Heart right ventricle (tissue), 16 donors: ENCODE measurements at places on chromosomes 5 and 9.

- DNase-seq = no peak
Observed at GRCh38 chr9:79233542-79233941, 338.2 kb upstream of the TLE4 start.

DNA sequence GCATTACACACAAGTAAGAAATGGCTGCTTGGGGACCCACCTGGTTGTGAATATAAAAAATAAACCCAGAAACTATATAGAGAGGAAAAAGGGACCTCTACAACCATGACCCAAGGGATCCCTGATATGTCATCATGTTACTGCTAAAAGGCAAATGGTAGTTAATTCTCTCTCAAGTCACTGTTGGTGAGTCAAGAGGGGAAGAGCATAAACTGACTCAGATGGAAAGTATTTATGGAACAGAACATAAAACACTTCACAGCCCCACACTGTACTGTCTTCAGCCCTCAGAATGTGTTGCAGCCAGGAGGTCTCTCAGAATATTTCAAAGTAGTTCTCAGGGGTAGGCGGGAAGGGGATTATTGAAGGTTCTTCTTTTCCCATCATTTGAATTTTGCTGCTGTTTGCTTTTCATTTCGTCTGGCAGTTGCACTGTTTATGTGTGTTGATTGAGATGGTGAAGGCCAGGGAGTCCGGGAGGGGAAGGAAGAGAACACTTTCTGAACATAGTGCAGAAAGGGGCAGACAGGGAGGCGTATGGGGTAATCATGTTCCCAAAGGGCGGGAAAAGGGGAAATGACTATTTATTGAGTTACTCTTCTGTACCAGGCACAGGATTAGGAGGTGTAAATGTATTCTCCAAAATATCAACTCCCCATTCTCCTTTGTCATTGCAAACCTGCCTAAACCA is 85.5 kb downstream of the TEK start:
- no peak for DNase-seq

DNA sequence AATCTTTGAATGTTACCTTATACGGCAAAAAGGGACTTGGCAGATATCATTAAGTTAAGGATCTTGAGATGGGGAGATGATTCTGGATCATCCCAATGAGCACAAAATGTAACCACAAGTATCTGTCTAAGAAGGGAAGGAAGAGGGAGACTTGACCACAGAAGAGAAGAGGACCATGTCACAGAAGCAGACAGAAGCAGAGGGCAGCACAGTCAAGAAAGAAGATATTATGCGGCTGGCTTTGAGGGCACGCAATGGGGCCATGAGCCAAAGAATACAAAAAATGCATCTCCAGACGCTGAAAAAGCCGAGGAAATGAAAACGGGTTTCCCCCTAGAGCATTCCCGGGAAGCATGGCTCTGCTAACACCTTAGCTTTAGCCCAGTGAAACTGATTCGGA is 225.3 kb downstream of the NR2F1-AS1 start:
- DNase-seq = no peak

GRCh38 chr5:98763001-98763630 is 10.3 kb upstream of the RGMB start:
- no peak for DNase-seq

- no peak for DNase-seq
Observed at GRCh38 chr5:140827704-140828361, at the start of gene PCDHA6. Gene PCDHA6, plus strand, starts transcription at chr5:140827960. Its CDS starts 132 bp downstream, at chr5:140828092.

DNA sequence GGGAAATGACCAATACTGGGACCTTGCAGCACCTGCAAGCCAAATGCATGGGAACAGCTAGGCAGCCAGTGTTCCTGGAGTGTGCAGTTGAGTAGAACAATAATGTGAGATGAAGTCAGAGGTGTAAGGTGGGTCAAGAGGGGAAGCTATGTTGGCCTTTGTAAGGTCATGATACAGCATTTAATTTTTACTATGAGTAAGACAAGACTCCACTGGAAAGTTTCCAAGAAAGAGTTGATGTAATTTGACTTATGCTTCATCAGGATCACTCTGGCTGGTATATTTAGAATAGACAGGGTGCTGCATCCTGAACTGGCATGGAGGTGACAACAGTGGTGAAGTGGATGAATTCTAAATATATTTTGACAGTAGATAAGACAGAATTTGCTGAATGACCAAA is 744.8 kb downstream of the KCTD16 start:
- no peak for DNase-seq

DNA sequence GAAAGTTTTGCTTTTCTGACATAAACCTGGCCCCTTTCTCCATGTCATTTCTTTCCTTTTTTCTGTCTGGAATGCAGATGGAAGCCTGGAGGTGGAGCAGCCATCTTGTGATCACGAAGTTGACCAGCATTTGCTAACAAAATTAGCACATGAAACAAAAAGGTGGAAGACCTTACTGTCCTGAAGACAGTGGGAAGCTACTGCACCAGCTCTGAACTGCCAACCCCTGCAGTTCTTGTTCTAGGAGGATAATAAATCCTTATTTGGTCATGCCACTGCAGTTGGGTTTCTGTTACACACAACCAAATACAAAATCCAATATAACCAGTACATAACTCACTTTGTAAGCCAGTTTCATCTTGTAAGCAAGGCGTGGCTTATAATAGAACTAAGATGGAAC is 249.4 kb upstream of the TBCA start:
- no peak for DNase-seq

DNA sequence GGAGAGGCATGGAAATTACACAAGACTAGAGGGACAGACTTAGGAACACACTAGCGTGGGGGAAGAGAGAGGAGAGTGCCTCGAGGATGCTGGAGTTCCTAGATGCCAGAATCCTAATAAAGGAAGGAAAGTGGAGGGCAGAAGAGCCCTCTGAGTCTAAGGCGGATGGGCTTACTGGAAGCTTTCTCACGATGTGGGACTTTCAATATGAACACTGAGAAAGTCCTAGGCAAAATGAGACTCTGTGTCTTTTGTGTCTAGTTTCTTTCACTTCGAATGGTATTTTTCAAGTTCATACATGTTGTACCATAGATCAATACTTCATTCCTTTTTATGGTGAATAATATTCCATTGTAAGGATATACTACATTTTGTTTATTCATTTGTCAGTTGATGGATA is 239.4 kb downstream of the NSG2 start:
- no peak for DNase-seq

GRCh38 chr9:4890929-4891328 is 94.1 kb upstream of the JAK2 start:
- no peak for DNase-seq

DNA sequence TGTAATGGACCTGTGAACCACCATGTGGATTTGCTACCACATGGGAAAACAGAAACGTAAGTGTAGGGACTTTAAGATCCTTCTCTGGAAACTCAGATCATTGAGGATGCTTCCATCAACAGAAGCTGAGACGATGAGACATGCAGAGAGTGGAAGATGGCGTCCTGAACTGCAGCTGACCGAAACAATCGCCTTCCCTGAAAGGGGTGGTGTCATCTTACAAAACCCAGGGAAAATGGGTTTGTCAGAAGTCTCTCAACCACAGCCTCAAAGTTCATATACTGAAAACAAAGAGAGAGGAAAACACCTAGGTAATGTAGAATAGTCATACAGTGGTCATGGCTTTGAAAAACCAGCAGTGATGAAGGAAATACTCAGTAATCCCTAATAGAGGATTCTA is 6.6 kb upstream of the PTPN3 start:
- no peak for DNase-seq

GRCh38 chr9:91191411-91192380 is 170.0 kb downstream of the AUH start:
- DNase-seq = no peak

DNA sequence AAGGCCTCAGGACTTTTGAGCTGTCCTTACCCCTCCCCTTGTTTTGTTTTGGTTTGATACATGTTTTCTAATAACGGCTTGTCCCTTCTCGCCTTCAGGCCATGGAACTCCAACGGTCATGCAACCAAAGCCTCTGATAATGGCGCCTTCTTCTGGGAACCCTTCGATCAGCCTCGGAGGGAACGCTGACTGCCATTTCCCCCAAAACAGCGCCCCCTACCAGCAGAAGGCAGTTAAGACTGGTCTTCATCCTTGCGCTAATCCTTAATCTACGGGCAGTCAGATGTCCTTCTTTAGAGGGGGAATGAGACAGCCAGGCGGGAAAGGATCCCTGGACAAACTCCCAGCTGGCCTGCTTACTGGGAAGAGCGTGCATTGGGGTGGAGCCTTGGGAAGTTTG is 276.6 kb downstream of the ICE1 start:
- DNase-seq = no peak

DNA sequence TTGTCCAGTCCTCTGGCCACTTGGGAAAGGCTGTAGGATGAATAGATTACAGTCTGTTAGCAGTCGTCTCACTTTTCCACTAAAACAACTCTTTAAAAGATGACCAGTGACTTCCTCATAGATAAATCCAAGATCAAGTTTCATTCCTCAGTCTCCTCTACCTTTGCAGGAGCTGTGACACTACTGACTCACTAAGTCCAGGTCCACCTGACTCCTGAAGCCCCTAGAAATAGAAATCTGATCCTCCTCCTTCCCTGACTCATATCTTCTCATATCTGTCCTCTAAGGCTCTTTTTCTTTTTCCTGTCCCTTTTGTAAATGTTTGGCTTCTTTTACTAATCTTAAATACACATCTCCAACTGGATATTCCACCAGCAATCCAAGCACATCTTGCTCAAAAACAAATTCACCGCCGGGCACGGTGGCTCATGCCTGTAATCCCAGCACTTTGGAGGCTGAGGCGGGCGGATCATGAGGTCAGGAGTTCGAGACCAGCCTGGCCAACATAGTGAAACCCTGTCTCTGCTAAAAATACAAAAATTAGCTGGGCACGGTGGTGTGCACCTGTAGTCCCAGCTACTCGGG is 2.6 kb downstream of the CCDC125 start:
- no peak for DNase-seq

DNA sequence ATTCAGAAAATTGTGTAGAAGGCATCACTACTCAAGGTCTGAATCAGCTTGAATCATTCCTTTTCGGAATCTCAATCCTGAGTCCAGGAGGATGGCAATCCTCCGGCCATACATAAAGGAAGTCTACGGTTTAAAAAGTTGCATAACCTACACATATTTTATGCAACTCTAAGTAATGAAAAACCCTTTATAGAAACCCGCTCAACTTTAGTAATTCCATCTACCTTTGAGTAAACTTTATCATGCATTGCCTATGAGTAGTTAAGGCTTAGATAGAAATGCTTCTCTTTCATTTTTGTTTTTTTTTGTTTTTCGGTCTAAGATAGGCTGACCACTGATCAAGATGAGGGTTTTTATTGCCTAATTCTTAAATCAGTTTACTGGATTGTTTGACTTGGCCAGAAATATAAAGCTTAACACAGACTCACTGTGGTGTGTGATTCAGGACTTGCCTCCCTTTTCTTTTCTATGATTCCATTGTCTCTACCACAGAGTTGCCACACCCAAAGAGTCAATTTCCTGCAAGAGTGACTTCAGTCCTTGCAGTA is 85.0 kb downstream of the LURAP1L start:
- DNase-seq = no peak

DNA sequence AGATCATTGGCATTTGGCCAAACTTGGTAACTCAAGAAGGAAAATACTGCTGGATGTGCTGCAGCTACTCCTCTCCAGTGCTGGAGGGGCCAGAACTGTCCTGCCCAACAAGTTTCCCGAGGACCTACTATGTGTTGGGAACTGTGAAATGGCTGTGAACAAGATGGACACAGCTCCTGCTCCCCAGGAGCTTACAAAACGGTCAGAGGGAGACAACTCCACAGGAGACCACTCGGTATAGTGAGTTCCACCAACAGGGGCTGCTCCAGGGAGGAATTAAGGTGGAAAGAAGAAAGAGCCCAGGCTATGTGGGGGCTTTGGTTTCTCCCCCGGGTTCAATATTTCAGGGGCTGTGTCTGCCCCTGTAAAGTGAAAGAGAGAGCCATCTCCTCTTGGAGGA is 78.8 kb downstream of the GNA14 start:
- no peak for DNase-seq

DNA sequence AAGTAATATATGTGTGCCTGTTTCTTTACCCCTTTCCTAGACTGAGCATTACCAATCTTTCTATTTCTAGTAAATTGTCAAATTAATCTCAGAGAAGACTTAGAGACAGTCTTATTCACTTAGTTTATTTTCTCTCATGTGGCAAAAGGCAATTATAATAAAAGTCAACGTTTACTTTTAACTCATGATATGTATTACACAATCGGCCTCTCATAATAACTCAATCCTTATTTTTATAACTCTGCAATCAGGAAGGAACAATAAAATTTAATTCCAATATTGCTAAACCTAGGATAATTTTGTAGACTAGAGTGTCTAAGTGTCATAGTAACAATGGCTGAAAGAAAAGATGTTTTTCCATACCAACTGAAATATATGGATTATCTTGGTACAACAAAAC is 214.6 kb downstream of the PDE4D start:
- DNase-seq = no peak

- no peak for DNase-seq
Observed at GRCh38 chr5:134634227-134634626, 1.6 kb upstream of the SAR1B start.

- DNase-seq = no peak
Observed at GRCh38 chr5:85967681-85968080, 650.1 kb upstream of the COX7C start.

GRCh38 chr9:82436475-82436874 is 447.9 kb downstream of the SPATA31D1 start:
- DNase-seq = no peak

GRCh38 chr9:127132921-127133647 is 10.6 kb upstream of the ANGPTL2 start:
- no peak for DNase-seq

- DNase-seq = no peak
Observed at GRCh38 chr5:166369346-166369745, 1922.1 kb upstream of the WWC1 start.

- DNase-seq = peak; percentile 76
Observed at GRCh38 chr5:132103332-132103951, 29.9 kb downstream of the CSF2 start.

DNA sequence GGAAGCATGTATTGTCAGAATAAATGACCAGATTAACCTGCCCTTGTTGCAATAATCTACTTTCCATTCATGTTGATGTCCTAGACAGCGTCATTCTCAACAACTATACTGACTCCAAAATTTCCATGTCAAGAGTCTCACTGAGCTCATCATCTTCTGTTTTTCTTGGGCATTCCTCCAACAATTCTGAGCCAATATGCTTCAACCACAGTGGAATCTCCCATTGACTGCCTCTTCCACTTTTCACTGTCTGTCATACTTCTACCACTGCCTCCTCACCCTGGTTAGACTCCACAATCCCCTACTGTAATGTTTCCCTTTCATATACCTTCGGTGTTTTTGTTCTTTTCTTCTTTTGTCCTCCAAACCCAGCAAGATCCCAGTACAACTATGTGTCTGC is 162.8 kb downstream of the TLE1 start:
- DNase-seq = no peak

DNA sequence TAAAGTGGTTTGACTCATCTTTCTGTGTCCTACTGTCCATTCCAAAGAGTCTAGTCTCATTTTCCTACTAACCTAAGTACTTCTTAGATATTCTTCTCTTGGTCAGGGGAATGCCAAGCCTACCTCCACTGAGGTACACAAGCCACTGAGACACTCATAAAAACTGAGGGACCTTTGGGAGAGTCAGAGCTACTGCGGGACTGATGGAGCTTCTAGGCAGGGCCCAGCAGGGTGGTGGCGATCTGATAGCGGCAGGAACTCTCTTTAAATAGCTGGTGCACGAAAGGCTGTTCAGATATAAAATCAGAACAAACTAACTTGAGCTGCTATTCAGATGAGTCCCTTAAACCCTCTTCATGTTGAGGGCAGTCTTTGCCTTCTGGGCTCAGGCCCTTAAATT is 14.7 kb downstream of the NUP214 start:
- no peak for DNase-seq
